HepG2 (cell line): ENCODE measurements at places on chromosomes 3 and 15.
A peak's percentile ranks its signal among the peaks of the same experiment; 100 is the strongest.

GRCh38 chr3:73353649-73354217 lies 271.0 kb downstream of the PDZRN3 start:
- no peak for DNase-seq
- H3K4me1 ChIP-seq, result no peaks in the 10 kb centered on the region
- no peak overlapping the region for H3K4me3 ChIP-seq
- no peaks in the 10 kb centered on the region for H3K27me3 ChIP-seq
- H3K36me3 ChIP-seq, result no peaks in the 10 kb centered on the region

- no peaks in the 10 kb centered on the region for H3K36me3 ChIP-seq
- H3K4me3 ChIP-seq, result no peak overlapping the region
- H3K27me3 ChIP-seq, result no peaks in the 10 kb centered on the region
- no peaks in the 10 kb centered on the region for H3K4me1 ChIP-seq
Observed at GRCh38 chr15:30783019-30783418, 120.7 kb upstream of the FAN1 start.

GRCh38 chr3:141392416-141392815 lies 24.1 kb downstream of the ZBTB38 start:
- H3K36me3 ChIP-seq, result peaks cover 4% of the 10 kb centered on the region
- no peak overlapping the region for H3K27ac ChIP-seq
- no peaks in the 10 kb centered on the region for H3K27me3 ChIP-seq
- H3K4me3 ChIP-seq, result no peak overlapping the region
- H3K4me1 ChIP-seq, result peaks cover 49% of the 10 kb centered on the region

DNA sequence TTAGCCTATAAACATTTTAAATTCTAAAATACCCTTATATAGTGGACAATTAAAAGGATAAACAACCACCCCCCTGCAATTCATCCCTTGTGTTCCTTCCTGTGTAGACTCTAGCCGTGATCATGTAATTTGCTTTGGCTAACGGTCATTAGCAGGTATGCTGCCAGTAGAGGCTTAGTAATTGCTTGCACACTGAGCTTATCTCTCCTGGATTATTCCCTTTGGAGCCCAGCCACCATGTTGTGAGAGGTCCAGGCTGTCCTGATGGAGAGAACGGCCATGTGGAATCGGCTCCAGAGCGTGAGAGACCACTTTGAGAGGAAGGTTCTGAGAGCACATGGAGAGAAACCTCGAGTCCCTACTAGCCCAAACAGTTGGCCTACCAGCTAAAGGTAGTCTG lies 11.0 kb upstream of the BNC1 start:
- no peaks in the 10 kb centered on the region for H3K4me1 ChIP-seq
- DNase-seq, result no peak
- no peak overlapping the region for H3K27ac ChIP-seq
- no peak overlapping the region for H3K4me3 ChIP-seq
- H3K27me3 ChIP-seq, result no peaks in the 10 kb centered on the region
- no peaks in the 10 kb centered on the region for H3K36me3 ChIP-seq

DNA sequence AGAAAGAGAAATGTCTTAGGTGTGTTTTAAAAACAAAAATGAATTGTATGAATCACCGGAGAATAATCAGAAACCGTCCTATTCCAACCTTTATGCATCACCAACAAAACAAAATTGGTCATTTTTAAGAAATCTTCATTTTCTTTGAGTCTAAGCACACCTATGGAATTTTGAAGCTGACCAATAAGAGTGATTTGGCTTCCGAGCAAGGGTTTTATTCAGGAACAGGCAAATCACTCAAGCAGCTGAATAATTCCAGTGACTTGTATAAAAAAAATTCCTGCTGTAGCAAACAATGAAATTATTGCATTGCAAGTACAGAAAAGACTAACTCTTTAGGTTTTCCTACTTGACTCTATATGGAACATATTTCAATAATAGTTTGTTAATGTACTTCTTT lies 83.8 kb upstream of the FNDC3B start:
- H3K4me1 ChIP-seq, result peaks cover 97% of the 10 kb centered on the region
- DNase-seq, result no peak
- H3K27ac ChIP-seq, result no peak overlapping the region
- no peaks in the 10 kb centered on the region for H3K27me3 ChIP-seq
- no peaks in the 10 kb centered on the region for H3K36me3 ChIP-seq

DNA sequence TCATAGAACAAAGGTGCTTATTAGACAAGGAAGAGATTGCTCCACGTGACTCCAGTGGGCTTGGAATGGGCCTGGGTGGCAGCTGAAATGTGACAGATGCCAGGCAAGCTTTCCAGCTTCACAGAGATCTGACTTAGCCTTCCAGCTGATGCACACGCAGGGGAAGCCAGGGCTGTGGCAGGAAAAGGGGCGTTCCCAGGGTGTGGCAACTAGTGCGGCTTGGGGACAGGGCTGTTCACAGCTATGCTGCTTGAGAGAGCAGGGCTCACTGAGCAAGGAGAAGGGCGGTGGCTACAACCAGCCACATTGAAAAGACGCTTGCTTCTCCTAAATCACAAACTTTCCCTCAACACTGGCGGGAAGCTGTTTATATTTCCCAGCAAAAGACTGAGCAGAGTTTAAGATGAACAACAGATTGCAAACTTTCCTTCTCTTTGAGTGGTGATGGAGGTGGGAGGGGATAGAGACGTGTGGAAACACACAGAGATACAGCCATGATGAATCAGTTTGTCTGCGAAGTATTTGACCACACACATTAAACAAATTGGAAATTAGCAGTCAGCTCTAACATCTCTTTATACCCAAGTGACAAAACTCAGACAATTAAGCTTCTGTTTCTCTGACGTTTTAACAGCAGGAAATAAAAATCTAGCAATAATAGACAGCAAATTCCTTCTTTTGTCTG lies 127.5 kb downstream of the BDH1 start:
- no peaks in the 10 kb centered on the region for H3K27me3 ChIP-seq
- DNase-seq, result peak; percentile 28
- H3K36me3 ChIP-seq, result no peaks in the 10 kb centered on the region
- no peak overlapping the region for H3K27ac ChIP-seq
- H3K4me3 ChIP-seq, result no peak overlapping the region
- no peaks in the 10 kb centered on the region for H3K4me1 ChIP-seq

DNA sequence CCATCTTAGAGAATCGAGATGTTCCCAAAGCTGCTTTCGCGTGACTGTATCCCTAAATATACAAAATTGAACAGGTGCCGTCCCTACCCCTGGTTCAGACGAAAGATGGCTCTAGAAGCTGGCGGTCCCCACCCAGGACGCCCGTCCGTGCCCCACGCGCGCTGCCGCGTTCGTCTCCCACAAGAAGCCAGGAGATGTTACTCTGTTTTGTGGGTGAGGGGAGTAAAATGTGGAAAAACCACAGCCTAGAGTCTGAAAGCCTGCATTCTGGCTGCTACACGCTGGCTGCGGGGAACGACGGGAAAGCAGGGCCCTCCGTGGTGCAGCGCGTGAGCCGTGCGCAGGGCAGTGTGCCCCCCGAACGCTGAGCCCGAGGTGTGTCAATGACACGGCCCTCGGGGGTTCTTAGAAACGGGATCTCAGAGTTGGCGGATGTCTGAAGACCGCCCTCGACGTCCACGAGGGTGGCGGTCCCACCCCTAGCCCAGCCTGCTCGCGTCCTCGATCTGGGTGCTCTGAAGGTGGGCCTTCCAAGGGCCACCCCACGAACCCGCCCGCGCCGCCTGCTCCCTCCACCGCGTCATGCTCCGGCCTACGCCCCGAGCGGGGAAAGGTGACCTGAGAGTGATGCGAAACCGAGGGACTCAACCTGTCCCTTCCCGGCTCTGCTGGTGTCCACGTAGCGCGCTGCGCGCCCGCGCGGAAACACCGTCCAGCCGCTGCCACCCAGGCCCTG lies 95.6 kb downstream of the OCA2 start:
- no peaks in the 10 kb centered on the region for H3K4me1 ChIP-seq
- no peaks in the 10 kb centered on the region for H3K36me3 ChIP-seq
- H3K4me3 ChIP-seq, result no peak overlapping the region
- H3K27me3 ChIP-seq, result no peaks in the 10 kb centered on the region
- no peak for DNase-seq

- no peak for DNase-seq
- H3K27ac ChIP-seq, result no peak overlapping the region
- H3K4me1 ChIP-seq, result peaks cover 46% of the 10 kb centered on the region
- H3K4me3 ChIP-seq, result no peak overlapping the region
- no peaks in the 10 kb centered on the region for H3K27me3 ChIP-seq
- H3K36me3 ChIP-seq, result no peaks in the 10 kb centered on the region
Observed at GRCh38 chr3:123817413-123817812, 66.7 kb downstream of the MYLK start.
